Endodermal cell (in vitro differentiated cells): ENCODE measurements at places on chromosomes 1 and 21. TPM values are rescaled to one million over a fixed set of nuclear protein-coding genes. Genes with fewer than 3 reads are reported as not detected.

CFHR4 gene
- total RNA-seq: not detected in 3 replicates

DNAJC6 gene
- 31.1 to 39.5 TPM (median 33.9 TPM) in 3 replicates for total RNA-seq

L1TD1 gene
- 200 and 240 TPM in 2 replicates for total RNA-seq

OR6Y1 gene
- not detected in 2 replicates for total RNA-seq

KCNJ9 gene
- not detected in 3 replicates for total RNA-seq

CLCA1 gene
- 0.24 and 0.36 TPM in 2 replicates for total RNA-seq

CFAP74 gene
- total RNA-seq: 0.57 to 0.59 TPM (median 0.58 TPM) in 3 replicates

GPR52 gene
- 0.53 to 0.84 TPM in 2 of 3 replicates, not detected in the other for total RNA-seq

SEMA4A gene
- 7.4 and 10.3 TPM in 2 replicates for total RNA-seq

TRIM46 gene
- 7.1 to 11.3 TPM (median 8.9 TPM) in 3 replicates for total RNA-seq

PKLR gene
- total RNA-seq: 0.19 to 0.40 TPM (median 0.23 TPM) in 3 replicates

PADI1 gene
- not detected in 3 replicates for total RNA-seq

MLLT11 gene
- 16.5 and 18.3 TPM in 2 replicates for total RNA-seq

IL19 gene
- not detected in 3 replicates for total RNA-seq

CLCA4 gene
- not detected in 3 replicates for total RNA-seq

CD101 gene
- 0.73 to 2.7 TPM (median 1.4 TPM) in 3 replicates for total RNA-seq

EVA1C gene
- total RNA-seq: not detected in 3 replicates

LYPLA2 gene
- 107 and 112 TPM in 2 replicates for total RNA-seq

NGF gene
- 0.26 and 0.29 TPM in 2 replicates for total RNA-seq

OPTC gene
- total RNA-seq: 0.27 to 0.42 TPM in 2 of 3 replicates, not detected in the other

PTPRC gene
- total RNA-seq: 0.11 TPM in 1 of 3 replicates, not detected in the others

PRDX1 gene
- total RNA-seq: 707 to 907 TPM (median 872 TPM) in 3 replicates

ARMH1 gene
- total RNA-seq: 3.9 and 4.0 TPM in 2 replicates

DIO1 gene
- not detected in 3 replicates for total RNA-seq

AMY2A gene
- not detected in 3 replicates for total RNA-seq

KCNH1 gene
- total RNA-seq: 1.8 and 3.2 TPM in 2 replicates

CD1B gene
- not detected in 3 replicates for total RNA-seq

RNF186 gene
- total RNA-seq: not detected in 2 replicates

PDZK1 gene
- 39.0 and 47.2 TPM in 2 replicates for total RNA-seq

SPRR3 gene
- 0.27 TPM in 1 of 2 replicates, not detected in the other for total RNA-seq

HAX1 gene
- 59.2 and 59.4 TPM in 2 replicates for total RNA-seq

TRAF3IP3 gene
- not detected in 3 replicates for total RNA-seq

TINAGL1 gene
- total RNA-seq: 2.6 and 3.4 TPM in 2 replicates

PDPN gene
- total RNA-seq: 40.3 and 43.2 TPM in 2 replicates

LY9 gene
- not detected in 2 replicates for total RNA-seq

AMY1A gene
- total RNA-seq: not detected in 2 replicates

BATF3 gene
- total RNA-seq: 1.5 to 4.0 TPM (median 1.9 TPM) in 3 replicates

MNDA gene
- not detected in 2 replicates for total RNA-seq

LRRC39 gene
- total RNA-seq: 0.14 and 0.24 TPM in 2 replicates

EXO1 gene
- 10.0 to 30.9 TPM (median 28.2 TPM) in 3 replicates for total RNA-seq

UTS2 gene
- 0.59 TPM in 1 of 3 replicates, not detected in the others for total RNA-seq

CA6 gene
- total RNA-seq: not detected in 2 replicates

AKR7A3 gene
- 0.92 and 1.2 TPM in 2 replicates for total RNA-seq

GSTM5 gene
- total RNA-seq: 0.13 to 0.75 TPM (median 0.23 TPM) in 3 replicates

KIF26B gene
- total RNA-seq: 15.1 and 21.0 TPM in 2 replicates

NUAK2 gene
- 19.1 to 53.5 TPM (median 21.3 TPM) in 3 replicates for total RNA-seq

GLUL gene
- 328 to 538 TPM (median 529 TPM) in 3 replicates for total RNA-seq

SHE gene
- total RNA-seq: 0.24 and 0.59 TPM in 2 replicates

RNU1-1 gene
- total RNA-seq: 2,483 and 2,807 TPM in 2 replicates

CELA2A gene
- total RNA-seq: not detected in 3 replicates

SLC25A33 gene
- 6.6 to 13.6 TPM (median 13.6 TPM) in 3 replicates for total RNA-seq

MMEL1 gene
- total RNA-seq: not detected in 3 replicates
